ENCODE measurements at places on chromosomes 7 and 10.

GRCh38 chr10:133103311-133103910, 15.7 kb downstream of the ADGRA1 start:
- no peak for DNase-seq

GRCh38 chr7:17947620-17948019, 7.3 kb upstream of the SNX13 start:
- no peak for DNase-seq

GRCh38 chr7:138021889-138022288, 20.0 kb upstream of the CREB3L2 start:
- DNase-seq = no peak

DNA sequence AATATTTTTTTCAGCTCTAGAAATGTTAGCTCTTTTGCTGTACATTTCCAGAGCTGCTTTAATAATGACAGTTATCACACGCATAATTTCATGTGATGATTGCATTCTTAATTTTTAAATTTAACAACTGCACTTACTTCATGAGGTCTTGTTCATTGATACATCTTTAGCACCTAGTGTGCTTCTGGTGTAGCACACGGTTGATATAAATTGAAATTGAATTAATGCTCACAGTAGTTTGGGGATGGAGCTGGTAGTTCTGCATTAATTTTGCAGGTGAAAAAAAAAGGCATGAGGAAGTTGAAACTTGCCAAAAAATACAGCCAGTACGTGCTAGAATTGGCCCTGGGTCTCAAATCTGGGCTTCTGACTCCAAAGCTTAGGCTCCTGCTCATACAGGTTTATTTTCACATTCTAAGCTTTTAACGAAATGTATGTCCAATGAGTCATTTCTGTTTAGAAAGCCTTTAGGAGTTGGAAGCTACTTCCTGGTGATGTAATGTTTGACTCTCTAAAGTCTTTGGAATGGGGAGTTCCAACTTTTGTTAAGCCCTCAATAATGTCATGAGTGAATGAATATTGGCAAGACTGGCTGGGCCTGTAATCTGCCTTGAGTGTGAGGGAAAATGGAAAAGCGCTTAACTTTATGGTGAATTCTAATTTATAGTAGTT, 62.5 kb downstream of the DAGLB start:
- no peak for DNase-seq

DNA sequence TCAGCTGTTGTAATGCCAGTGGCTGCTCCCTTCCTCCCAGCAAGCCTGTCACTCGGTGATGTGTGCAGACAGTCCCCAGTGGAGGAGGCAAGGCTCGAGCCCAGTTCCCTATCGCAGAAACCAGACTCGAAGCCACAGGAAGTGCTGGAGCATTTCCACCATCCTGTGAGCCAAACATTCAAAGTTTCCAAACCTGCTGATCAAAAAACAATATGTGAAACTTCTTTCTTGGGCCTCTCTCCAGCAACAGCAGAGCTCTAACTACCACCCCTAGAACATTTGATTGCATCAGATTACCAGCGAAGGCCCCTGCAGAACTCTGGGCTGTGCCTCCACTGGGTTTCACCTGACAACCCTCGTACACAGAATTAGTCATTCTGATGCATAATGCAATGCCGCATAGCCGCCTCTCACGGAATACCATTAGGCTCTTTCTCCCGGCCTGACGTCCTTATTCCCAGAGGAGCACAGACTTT, 94.0 kb downstream of the ELMO1 start:
- peak; percentile 67 for DNase-seq

DNA sequence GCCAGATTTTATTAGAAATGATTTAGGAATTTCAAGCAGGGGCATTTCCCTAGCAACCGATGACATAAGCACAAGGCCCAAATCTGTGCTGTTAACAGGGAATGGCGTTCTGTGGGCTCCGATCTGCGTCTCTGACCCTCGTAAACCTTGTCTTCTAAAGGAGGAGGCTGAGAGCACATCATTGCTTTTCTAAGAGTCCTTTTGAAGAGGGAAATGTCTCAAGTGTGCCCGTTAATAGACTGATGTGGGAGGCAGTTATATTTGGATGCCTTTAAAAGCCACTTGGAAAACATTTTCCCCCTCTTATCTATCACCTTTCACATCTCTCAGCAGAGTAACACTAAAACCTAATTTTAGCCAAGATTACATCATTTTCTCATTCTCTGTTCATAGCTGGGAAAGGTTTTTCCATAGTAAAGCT, 424.1 kb upstream of the GALNT17 start:
- no peak for DNase-seq

GRCh38 chr7:127690806-127691205, 38.8 kb downstream of the SND1 start:
- DNase-seq = no peak

GRCh38 chr10:111265341-111265740, 188.5 kb downstream of the ADRA2A start:
- no peak for DNase-seq

GRCh38 chr10:17586821-17587234, 30.3 kb downstream of the HACD1 start:
- no peak for DNase-seq

DNA sequence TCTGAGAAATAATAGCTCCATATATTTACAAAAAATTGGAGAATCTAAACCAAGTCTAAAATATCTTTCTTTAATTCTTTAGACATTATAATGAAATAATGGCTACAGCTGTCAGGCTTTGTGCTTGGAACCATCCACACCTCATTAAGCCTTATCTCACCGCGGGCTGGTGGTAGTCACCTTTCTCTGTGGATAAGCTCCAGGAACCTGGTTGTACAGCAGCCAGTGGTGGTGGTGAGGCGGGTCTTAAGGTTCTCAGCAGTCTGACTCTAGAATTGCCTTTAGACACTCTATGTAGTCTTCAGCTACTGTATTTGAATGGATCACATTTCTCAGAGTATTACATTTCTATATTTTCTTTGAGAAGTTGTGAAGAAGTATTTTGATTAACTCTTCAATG, 34.2 kb downstream of the CUL1 start:
- DNase-seq = no peak

DNA sequence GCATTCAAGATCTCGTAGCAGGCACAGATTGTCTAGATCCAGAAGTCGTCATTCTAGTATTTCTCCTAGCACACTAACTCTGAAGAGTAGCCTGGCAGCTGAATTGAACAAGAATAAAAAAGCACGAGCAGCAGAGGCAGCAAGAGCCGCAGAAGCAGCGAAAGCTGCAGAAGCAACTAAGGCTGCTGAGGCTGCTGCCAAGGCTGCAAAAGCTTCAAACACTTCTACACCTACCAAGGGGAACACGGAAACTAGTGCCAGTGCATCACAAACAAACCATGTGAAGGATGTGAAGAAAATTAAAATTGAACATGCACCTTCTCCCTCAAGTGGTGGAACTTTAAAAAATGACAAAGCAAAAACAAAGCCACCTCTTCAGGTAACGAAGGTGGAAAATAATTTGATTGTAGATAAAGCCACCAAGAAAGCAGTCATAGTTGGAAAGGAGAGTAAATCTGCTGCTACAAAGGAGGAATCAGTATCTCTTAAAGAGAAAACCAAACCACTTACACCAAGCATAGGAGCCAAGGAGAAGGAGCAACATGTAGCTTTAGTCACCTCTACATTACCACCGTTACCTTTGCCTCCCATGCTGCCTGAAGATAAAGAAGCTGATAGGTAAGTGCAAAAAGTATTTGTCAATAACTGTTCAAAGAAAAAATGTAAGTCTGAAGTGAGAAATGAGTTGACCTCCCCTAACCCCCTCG, 37.7 kb downstream of the CDK13 start:
- DNase-seq = no peak

DNA sequence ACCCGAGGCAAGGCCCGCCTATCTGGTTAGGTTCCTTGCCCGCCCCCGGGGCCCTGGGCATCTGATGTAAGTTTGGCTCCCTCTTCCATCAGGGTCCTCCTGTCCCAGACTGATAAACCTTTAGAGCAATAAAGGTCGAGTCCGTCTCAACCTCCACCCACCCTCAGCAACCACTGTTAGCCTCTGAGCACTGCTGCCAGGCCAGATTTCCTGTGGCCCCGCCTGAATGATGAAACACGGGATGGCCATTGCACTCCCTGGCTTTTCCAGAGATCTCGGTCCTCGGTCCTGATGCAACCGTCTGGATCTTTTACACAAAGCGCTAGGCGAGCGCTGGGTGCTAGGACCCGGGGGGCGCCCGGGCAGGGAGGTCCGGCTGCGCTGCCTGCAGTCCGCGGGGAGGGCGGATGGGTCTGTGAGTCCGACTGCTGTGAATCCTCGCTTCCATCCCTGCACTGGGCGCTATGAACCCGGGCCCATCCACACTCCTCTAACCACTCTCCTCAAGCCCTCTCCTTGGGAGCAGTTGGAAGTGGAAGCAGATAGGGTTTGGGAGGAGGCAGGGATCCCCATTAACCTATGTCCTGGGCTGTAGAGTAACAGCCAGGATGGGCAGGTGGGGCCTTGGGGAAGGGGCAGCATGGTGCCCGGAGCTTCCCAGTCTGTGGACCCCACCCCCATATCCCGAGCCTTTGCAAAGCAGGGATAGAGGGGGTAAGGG, 875 bp upstream of the DDIT4 start:
- DNase-seq = peak; percentile 54

DNA sequence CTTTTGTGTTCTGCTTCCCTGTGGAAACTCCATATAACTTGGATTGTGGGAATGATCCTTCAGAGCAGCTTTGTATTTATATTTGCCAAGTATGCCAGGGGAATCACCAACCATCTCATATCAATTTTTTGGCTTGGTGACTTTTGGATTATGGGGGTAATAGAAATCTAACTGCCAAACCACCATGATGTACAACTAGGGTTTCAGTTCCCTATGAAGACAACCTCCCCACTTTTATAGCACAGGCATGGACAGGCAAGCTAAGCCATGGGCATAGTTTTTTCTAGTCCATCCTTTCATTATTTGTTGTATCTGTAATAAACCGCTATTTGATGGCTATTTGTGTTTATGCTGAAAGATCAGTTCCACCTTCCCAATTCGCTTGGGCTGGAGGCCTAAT, 17.7 kb downstream of the NPY start:
- DNase-seq = no peak

DNA sequence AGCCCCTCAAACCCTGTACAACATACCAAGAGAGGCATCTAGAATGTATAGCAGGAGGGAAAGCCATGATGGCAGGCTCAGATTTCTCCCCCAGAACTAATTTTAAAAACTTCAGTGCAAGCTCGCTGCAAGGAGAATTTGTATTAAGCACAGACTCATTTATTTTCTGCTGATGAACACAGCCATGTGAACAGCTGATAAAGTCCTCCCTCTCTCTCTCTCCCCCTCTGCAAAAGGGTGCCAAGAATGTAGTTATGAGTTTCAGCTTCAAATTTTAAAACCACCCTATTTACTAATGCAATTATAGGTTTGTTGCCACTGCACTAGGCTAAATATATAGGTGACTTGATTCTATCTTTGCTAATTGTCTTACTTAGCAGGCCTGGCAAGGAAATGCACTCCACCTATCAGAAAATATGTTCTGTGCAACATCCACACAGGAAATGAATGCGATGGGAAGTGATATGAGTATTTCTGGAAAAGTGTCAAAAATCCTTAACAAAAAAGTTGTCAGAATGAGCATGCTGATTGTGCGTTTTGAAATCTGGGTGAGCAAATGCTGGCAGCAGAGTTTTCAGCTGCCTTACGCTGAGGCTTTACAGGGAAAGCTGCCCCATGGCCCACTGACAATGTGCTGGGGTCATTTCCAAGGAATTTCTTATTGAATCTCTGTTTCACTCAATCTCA, 43.4 kb upstream of the GHITM start:
- no peak for DNase-seq

- DNase-seq = peak; percentile 52
Observed at GRCh38 chr10:119177708-119178371, 772 bp downstream of the PRDX3 start.

DNA sequence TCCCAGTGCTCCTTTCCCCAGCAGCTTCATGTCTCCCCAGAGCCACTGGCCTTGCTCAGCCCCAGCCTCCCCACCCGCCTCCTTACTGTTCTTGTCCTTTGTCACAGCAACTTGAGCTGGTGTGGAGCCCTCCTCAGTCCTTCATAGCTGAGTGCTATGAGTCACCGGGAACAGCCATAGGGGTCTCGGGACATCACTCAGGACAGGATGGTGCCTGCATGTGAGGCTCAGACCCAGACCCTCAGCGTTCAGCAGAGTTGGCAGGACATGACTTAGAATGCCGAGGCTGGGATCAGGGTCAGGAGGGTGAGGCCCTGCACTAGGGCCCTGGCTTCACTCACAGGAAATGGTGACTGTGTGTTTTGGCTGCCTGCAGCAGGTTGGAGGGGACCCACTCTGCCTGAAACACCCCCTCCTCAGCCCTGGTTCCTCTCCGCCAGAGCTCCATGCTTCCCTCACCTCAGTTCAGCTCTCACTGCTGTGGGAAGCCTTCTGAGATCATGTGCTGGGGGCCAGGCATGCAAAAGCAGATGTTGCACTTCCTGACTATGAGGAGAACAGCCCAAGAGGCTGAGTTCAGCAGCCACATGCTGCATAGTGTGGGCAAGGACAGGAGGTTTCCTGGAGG, 40.7 kb upstream of the GJD4 start:
- DNase-seq = no peak

DNA sequence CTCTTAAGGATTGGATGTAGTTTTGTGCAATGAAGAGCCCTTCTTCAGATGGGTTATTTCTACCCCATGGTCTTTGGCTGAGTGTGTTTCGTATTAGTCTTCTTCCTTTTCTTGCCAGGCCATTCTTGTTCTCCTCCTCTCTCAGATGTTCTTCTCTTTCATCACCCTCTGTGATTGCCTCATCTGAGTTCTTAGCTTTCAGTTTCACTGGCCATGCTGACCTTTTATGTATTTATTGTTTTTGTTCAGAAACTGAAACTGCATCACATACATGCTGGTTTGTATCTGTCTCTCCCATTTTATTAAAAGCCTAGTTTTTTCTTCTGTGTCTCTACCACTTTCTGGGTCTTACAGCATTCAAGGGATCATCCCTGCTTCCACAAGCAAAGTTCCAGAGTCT, 21.7 kb upstream of the PCGF5 start:
- DNase-seq = no peak

DNA sequence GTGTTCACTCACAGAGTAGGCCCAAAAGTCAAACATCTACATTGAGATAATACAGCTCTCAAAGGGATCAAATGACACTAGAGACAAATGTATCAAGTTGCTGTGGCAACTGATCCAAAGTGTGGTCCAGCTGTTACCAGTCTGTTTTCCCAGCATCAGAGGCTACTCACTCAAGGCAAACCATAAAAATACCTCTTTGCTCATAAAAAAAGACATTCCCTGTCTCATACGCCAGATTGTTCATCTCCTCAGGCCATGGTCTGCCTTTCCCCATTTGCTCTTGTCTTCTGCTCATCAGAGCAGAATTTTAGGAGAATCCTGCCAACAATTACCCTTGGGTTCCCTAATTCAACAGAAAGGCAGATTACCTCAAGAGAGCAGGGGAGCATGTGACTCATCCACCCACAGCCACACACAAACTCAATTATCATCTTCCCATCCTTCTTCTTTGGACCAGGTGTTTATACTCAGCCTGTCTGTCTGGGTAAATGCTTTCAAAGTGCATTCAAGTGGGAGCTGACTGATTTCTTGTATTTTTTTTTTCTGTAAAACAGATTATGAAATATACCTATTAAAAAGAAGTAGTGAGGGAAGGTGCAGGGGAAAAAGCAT, 226.5 kb upstream of the HPS1 start:
- no peak for DNase-seq

- no peak for DNase-seq
Observed at GRCh38 chr7:130344271-130344866, at the start of gene CPA5. Gene CPA5 (plus strand): TSS chr7:130344816. CDS start chr7:130346486, 1,670 bp downstream.
